ENCODE measurements at places on chromosomes 5 and 9.

GRCh38 chr5:171115519-171115918, 193.5 kb upstream of the TLX3 start:
- no peak for DNase-seq

DNA sequence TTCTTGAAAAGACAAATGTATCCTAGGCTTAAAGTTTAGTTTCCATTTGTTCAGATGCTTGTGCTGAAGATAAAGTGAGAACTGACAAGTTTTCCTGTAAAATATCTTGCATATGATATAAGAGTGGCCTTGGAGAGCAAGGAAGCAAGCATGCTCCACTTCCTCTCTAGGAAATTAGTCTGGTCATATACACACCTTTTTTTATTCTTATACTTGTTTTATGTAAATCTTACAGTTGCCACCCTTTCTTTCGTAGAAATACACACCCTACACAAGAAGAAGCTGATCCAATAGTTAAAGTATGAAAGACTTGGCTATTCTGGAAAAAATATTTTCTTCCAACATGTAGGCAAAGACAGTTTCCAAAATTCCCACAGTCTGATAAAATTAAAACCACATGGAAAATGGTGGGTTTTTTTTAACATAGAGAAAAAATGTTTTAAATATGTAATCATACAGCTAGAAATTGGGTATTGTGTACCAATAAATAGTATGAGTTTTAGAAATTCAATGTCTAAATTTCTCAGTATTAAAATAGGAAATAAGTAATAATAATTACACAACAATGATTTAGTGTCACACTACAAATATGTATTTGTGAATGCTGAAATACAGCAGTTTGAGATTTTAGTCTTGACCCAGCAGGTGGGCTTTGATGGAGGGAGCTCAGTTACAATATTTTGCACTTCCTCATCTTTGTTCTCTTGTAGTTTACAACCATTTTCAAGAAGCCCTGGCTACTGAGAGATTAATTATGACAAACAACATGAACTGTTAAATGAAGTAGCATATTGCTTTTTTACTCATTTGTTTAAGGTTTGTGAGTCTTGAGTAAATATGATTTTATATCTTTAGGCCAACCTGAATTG, 185.7 kb upstream of the GNA14 start:
- DNase-seq = no peak

GRCh38 chr9:87827341-87827740, 55.3 kb upstream of the SPATA31E1 start:
- DNase-seq = no peak

GRCh38 chr5:1319436-1320256, 24.8 kb upstream of the TERT start:
- DNase-seq = no peak

GRCh38 chr9:130662099-130662969, 2.1 kb upstream of the PRDM12 start:
- no peak for DNase-seq

- no peak for DNase-seq
Measured at GRCh38 chr5:79850941-79851340, 140.1 kb downstream of the MTX3 start.

- DNase-seq = no peak
Measured at GRCh38 chr9:17138503-17138902, 3.7 kb downstream of the CNTLN start.

- DNase-seq = no peak
Measured at GRCh38 chr5:132927355-132928061, 35.9 kb downstream of the AFF4 start.

DNA sequence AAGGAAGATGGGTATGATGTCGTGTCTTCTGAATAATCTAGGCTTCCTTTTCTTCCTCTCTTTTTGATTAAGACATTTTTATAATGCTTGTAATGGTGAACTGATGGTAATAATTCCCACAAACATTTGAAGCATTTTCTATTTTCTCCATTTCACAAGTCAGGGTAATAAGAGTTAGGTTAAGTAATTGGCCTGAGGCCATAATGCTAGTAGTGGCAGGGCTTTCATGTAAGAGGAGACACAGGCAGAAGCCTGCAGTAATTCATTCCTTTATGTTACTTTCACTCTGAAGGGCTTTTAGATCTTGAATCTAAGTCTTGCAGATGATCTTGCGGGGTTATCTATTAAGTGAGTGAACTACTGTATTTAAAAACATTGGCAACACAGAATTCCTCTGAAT, 374.9 kb downstream of the MAT2B start:
- no peak for DNase-seq

- DNase-seq = no peak
Measured at GRCh38 chr9:21320465-21320864, 14.7 kb downstream of the KLHL9 start.

- no peak for DNase-seq
Measured at GRCh38 chr9:122860319-122861142, 32.1 kb upstream of the PDCL start.

- no peak for DNase-seq
Measured at GRCh38 chr5:106093134-106093533, 1577.6 kb downstream of the EFNA5 start.

GRCh38 chr5:82356021-82356420, 77.9 kb upstream of the RPS23 start:
- DNase-seq = no peak

GRCh38 chr5:77991084-77991483, 214.9 kb upstream of the TBCA start:
- no peak for DNase-seq

DNA sequence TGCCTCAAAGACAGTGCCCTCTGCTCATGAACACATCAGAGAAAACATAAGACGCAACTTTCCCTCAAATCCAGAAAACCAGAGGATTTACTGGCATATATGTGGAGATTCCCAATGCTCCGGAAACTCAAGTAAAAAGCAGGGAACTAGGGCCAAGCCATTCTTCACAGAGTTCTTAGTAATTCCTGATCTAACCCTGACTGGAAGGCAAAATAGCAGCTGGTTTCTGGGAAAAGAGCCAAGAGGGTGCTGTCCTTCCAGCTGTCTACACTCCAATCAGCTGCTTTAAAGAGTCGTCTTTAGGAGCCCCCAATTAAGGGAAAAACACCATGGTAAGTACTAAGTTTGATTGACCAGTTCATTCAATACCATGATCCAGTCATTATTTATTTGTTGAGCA, 49.6 kb downstream of the GNA14 start:
- no peak for DNase-seq

DNA sequence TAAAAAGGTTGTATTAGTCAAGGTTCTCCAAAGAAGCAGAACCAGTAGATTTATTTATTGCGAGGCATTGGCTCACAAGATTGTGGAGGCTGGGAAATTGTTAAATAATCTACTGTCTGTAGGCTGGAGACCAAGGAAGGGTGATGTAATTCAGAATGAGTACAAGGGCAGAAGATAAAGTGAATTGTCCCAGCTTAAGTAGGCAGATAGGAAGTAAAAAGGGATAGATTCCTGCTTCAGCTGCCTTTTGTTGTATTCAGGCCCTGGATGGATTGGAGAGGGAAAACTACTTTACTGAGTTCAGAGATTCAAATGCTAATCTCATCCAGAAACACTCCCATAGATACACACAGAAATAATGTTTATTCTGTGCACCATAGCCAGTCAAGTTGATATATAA, 301.1 kb downstream of the CYLC2 start:
- no peak for DNase-seq

GRCh38 chr5:87541033-87541432, 128.3 kb upstream of the CCNH start:
- DNase-seq = no peak

GRCh38 chr5:134456825-134457224, 45.1 kb upstream of the CDKN2AIPNL start:
- no peak for DNase-seq
